Cardiac fibroblast (primary cell): ENCODE measurements at places on chromosomes 1 and 21.

DNA sequence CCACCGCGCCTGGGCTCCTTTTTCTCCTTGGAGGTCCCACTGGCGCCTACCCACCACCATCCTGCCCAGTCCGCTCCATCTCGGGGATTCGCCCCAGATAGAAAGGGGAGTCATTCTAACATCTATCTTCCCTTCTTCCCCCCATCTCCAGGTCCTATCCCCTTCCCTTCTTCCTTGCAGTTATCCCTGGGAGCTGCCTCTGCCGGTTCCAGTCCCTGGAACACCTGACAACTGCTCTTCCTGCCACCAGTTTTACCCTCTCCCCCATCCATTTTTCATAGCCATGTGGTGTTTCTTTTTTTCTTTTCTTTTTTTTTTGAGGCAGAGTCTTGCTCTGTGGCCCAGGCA lies 12.0 kb upstream of the COL16A1 start:
- DNase-seq, result no peak

GRCh38 chr1:93704052-93704451 lies 22.4 kb upstream of the BCAR3 start:
- DNase-seq, result no peak

GRCh38 chr1:27154469-27154990 lies 395 bp downstream of the SLC9A1 start:
- DNase-seq, result no peak

GRCh38 chr1:24768873-24769605 lies 23.8 kb downstream of the CLIC4 start:
- peak; percentile 45 for DNase-seq

GRCh38 chr1:166838766-166839599 lies at the start of gene POGK:
TSS of gene POGK (plus strand) at chr1:166839475. CDS start at chr1:166840957, 1,482 bp downstream.
- DNase-seq, result peak; percentile 93

DNA sequence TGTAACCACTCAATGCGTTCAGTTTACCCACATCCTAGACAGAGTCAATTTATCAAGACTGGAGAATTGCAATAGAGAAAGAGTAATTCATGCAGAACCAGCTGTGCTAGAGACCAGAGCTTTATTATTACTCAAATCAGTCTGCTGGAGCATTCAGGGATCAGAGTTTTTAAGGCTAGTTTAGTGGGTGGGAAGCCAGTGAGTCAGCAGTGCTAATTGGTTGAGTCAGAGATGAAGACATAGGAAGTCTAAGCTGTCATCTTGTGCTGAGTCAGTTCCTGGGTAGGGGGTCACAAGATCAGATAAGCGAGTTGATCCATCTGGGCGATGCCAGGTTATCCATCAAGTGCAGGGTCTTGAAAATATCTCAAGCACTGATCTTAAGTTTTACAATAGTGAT lies 499.6 kb downstream of the MRPL39 start:
- DNase-seq, result peak; percentile 37

DNA sequence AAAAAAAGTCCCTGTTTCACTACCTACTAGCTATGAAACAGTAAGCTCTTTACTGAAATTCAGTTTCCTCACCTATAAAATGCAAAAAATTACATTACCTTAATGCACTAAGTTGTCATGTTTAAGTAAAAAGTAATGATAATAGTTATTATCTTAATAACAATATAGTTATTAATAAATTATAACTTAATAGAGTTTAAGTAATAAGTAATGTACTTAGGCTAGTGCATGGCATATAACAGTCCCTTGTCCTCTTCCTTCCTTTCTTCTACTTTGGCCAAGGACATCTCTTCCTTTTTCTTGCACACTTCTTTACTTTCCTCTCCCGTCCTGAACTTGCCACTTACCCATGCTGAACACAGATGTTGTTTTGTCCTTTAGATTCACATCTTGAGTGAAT lies 9.0 kb downstream of the TMEM200B start:
- DNase-seq, result no peak

DNA sequence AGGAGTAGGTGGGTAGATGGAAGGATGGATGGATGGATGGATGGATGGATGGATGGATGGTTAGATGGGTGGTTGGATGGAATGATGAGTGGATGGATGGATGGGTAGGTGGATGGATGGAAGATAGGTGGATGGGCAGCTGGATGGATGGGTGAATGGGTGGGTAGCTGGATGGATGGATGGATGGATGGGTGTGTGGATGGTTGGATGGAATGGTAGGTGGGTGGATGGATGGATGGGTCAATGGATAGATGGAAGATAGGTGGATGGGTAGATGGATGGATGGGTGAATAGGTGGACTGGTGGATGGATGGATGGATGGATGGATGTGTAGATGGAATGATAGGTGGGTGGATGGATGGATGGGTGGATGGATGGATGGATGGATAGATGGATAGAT lies 164.0 kb upstream of the VAMP3 start:
- no peak for DNase-seq

DNA sequence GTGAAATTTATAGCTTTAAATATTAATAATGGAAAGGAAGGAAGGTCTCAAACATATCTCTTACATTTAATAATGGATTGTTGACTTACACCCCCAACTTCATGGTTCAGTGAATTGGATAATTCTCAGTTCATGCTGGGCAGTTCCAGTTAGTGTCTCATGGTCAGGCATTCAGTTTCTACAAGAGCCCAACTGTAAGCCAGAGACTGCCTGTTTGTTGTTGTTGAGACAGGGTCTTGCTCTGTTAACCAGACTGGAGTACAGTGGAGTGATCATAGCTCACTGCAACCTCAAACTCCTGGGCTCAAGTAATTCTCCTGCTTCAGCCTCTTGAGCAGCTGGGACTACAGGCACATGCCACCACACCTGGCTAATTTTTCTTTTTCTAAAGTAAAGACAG lies 5.0 kb upstream of the DMAP1 start:
- no peak for DNase-seq
